ENCODE measurements at places on chromosomes 4 and X.

DNA sequence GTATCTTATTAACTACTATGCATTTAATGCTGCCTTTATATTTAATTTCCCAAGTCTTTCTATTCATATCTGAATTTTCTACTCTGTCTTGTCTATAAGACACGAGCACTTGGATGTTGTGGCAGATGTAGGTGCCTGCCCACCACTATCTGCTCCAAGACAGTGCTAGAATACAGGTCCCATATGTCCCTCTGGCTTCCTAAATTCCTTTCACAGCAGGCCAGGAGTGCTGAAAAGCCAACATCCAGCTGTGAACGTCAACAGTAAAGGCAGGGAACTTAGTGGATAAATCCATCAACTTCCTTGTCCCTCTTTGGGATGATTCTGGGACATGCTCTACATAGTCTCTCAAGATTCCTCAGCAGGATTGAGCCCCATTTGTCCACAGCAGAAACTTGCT lies 245.1 kb upstream of the ETNPPL start:
- DNase-seq: no peak

DNA sequence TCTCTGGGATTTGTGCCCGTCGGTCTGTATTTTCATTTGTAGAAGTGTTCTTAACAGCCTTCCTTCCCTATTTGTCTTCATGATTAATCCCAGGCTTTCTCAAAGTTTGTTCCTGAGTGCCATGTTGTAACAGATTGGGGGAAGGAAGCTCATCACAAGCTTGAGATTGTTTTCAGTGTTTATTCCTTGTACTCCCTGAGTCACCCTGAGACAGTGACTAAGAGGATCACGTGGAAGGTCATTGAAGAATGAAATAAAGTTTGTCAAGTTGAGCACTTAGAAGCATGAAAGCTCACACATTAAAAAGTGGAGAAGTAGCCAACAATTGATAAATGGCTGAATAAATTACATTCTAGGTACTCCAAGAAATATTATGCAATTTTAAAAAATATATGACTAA lies 153.5 kb upstream of the FAM241A start:
- no peak for DNase-seq

DNA sequence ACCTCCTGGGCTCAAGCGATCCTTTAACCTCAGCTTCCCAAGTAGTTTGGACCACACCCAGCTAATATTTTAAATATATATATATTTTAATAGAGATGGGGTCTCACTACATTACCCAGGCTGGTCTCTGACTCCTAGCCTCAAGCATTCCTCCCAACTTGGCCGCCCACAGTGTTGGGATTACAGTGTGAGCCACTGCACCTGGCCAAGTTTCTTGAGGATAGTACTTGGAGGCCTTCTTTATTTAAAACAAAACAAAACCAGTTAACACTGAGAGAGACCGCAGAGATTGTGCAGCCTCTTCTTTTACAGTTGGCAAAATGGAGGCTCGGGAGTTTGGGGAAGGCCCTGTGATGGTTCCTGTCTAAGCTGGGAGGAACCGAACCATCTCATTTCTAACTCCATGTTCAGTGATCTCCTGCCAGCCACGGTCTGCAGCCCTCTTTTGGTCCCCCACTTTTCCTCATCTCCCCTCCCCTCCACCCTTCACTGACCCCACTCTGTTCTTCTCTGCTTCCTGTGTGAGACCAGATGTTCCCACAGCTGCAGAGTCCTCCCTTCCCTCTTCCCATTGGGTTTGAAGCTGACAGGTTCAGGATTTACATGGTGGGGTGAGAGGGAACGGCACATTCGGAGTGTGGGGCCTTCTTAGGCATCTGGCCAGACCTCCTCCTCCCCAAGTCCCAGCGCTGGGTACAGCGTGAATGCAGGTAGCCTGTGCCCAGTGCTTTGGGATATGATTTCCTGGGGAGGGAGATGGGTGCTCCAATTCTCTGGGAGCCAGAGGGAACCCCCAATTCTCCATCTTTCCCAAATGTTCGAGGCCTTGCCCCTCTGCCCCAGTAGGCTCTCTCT lies 1.4 kb upstream of the SORCS2 start:
- no peak for DNase-seq

GRCh38 chr4:26214994-26215393 lies 105.8 kb upstream of the RBPJ start:
- DNase-seq: no peak

- no peak for DNase-seq
Observed at GRCh38 chr4:40940317-40940741, 190.6 kb downstream of the NSUN7 start.

DNA sequence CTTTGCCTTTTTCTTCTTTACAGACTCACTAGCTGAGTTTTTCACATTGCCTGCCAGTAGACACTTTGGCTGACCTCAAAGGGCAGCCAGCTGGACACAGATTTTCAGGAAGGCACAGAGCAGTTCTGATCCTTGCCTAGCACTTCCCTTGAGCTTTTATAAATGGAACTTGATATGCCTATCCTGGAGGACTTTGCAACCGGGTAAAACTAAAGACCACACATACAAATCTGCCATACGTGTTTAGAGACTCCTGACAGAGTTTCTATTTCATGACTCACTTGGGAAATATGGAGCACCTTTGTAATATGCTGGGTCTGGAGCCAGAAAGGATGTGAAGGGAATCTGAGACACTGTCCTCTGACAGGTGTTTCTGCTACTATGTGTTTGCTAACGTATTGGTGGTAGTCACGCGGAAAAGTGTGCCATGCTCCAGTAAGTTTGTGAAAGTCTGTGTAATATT lies 56.7 kb upstream of the RASSF6 start:
- DNase-seq: no peak

DNA sequence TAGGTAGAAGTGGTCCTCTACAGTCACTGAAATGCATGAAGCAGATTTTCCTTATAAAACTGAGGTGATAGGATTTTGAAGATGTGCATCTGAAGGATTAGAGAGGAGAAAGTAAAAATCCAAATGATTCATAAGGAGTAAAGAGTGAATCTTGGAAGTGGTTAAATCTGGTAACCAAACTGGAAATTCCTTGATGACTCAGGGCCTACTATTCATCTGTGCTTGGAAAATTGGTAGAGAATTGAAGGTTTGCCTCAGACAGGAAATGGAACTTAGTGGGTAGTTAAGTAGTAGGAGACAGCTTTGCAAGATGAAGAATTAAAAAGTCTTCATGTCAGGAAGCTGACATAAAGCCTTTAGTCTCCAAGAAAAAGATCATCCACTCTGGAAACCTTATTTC lies 368.9 kb upstream of the CTSO start:
- DNase-seq: no peak

- no peak for DNase-seq
Observed at GRCh38 chr4:159149666-159150065, 46.8 kb downstream of the RAPGEF2 start.

GRCh38 chr4:87973283-87974169 lies 2.0 kb upstream of the SPP1 start:
- DNase-seq: peak; percentile 39

DNA sequence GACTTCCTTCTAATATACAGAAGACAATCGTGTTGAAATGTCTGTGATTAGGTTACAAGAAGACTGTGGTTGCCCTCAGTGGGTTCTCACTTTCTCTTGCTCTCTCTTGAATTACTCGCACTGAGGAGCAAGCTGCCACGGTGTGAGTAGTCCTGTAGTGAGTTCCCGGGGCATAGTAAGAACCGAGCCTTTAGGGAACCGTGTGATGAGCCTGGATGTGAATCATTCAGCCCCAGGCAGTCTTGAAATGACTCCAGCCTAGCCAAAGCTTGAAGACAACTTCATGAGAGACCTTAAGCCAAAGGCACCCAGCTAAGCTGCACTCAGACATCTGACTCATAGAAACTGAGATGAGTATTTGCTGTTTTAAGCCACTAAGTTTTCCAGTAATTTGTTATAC lies 292.7 kb downstream of the SPOCK3 start:
- DNase-seq: no peak

DNA sequence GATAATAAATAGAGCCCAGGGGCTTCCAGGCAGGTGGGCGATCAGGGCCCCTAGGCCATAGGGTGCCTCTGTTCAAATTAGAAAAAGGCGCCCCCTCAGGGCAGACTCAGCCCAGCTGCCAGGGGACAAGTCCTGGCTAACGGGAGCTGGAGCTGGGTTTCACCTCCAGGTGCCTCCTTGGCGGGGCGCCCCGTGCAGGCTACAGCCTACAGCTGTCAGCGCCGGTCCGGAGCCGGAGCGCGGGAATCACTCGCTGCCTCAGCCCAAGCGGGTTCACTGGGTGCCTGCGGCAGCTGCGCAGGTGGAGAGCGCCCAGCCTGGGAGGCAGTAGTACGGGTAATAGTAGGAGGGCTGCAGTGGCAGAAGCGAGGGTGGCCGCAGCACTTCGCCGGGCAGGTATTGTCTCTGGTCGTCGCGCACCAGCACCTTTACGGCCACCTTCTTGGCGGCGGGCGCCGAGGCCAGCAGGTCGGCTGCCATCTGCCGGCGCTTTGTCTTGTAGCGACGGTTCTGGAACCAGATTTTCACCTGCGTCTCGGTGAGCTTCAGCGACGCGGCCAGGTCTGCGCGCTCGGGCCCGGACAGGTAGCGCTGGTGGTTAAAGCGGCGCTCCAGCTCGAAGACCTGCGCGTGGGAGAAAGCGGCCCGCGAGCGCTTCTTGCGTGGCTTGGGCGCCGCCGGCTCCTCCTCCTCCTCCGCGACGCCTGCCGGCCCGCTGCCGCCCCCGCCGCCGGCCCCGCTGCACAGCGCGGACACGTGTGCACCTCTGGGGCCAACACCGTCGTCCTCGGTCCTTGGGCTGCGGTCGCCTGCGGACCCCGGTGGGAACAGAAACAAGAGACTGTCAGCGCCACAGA lies 2.4 kb downstream of the NKX3-2 start:
- DNase-seq: peak; percentile 24

DNA sequence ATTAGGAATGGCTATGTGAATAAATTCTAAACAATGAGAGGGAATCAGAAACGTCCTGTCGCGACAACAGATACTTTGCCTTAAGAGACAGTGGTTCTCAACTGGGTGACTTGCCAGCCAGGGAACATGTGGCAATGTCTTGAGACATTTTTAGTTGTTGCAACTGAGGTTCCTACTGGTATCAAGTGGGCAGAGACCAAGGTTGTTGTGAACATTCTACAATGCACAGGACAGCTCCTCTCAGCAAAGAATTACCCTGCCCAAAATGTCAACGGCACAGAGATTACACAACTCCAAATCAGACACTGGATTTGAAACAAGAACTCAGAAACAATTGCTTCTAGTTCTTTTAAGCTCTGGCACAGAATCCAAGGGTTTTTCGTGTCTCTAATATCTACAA lies 128.6 kb downstream of the ARHGAP6 start:
- no peak for DNase-seq

- no peak for DNase-seq
Observed at GRCh38 chrX:10117301-10117700, 39.5 kb upstream of the CLCN4 start.

GRCh38 chr4:88705805-88706492 lies 8.3 kb upstream of the NAP1L5 start:
- no peak for DNase-seq

DNA sequence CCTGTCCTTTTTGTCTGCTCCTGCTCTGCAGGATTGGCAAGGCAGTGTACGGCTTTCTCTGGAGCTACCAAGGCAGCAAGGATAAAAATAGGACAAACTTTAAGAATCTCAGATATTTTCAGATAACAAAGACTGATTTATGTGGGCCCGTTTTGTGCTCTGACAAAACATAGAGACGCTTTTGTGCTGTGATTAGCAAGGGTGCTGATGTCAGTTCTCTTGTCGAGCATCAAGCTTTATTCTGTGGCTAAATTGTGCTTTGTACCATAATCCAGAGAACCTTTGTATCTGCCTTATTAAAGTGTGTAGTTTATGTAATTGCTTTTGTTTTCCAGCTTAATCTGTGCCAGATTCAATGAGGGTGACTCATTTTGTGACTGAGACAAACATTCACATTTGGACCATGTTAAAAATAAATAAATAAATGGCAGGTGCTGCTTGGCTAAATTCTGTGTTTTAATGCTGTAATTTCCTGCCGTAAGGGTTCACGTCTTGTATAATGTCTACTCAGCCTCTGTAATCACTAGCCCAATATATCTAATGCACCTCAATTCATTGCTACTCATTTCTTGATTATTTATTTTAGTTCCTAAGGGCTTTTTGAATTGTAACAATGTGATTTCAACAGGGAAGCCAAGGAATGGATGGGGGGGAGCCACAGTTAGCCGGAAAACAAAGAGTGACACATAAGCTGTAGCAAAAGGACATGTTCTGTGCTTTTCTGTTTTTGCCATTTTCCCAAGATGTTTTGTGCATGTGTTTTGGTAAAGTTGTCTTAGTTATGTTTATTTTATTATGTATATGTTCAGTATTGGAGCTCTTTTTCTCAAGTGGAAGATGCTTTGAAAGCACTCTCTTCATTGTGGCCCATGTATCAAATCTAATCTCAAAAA lies 75.1 kb downstream of the GAB1 start:
- DNase-seq: no peak

DNA sequence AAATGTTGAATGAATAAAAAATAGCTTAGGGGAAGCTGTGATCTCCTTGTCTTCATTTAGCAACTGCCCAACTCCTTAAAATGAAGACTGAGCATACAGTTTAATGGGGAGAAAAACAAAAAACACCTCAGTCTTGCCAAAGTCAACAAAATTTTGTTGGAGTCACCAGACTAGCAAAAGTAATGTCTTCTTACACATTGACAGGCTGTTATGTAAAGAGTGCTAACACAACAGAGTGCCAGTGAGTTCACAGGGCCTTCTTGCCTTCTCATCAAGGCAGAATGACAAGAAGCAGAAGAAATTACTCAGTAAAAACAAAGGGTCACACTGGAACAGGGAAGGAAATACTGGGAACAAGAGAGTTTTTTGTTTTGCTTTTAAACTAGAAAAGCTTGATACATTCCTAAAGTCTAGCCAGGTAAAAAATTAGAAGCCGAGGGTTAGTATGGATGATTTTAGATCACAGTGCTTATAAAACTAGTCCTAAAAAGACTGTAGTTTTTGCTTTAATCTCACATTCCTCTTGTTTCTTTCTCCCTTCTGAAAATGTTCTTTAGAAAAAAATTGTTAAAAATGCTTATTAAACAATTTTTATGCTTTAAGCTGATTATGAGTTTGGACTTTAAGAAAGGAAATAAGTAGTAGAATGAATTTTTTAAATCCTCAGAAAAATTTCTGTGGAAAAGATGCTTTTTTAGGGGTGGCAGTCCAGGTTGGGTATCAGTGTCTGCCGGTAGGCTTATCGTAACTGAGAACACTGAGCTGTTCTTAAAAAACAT lies 38.7 kb upstream of the FRAS1 start:
- DNase-seq: no peak

GRCh38 chrX:30931920-30932319 lies 42.9 kb upstream of the TAB3 start:
- DNase-seq: no peak

DNA sequence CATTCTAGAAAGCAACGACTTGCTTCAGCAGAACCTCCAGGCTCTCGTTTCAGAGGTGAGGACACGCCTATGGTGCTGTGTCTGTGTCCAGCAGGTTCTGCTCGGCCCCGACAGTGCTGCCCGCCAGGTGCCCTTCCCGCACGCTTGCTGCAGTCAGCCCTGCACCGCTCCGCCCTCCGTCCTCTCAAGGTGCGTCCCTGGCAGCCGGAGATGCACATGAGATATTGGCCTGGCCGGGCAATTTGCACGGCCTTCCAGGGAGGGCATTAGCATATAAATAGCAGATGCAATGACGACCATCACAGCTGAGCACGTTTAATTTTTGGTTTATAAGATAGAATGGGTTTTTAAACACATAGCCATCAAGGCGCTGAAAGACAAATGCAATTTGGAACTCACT lies 14.4 kb downstream of the UVSSA start:
- no peak for DNase-seq
